Activated CD8-positive, alpha-beta memory T cell treated with anti-CD3 and anti-CD28 coated beads for 36 hours (primary cell): ENCODE measurements at places on chromosomes 3 and 15. TPM values are rescaled to one million over a fixed set of nuclear protein-coding genes. Genes with fewer than 3 reads are reported as not detected.

Gene GALNT15
- total RNA-seq = not detected

Gene SIDT1
- 14.2 TPM for total RNA-seq

Gene ST8SIA2
- not detected for total RNA-seq

Gene SYNM
- 1.2 TPM for total RNA-seq

Gene CD200R1
- 2.6 TPM for total RNA-seq

Gene AGBL1
- not detected for total RNA-seq

Gene MB21D2
- total RNA-seq = 0.95 TPM

Gene SKOR1
- 0.06 TPM for total RNA-seq

Gene SEC11A
- 126 TPM for total RNA-seq

Gene CHRD
- not detected for total RNA-seq

Gene AADAC
- total RNA-seq = not detected

Gene SAMD7
- not detected for total RNA-seq

Gene GOLGA6D
- not detected for total RNA-seq

Gene NPAP1
- not detected for total RNA-seq

Gene RLBP1
- not detected for total RNA-seq

Gene GOLGA8H
- 0.15 TPM for total RNA-seq

Gene SAMMSON
- total RNA-seq = not detected

Gene GP5
- 0.08 TPM for total RNA-seq

Gene HCN4
- not detected for total RNA-seq

Gene SPATA12
- total RNA-seq = not detected

Gene PLSCR4
- total RNA-seq = not detected

Gene HGD
- total RNA-seq = 0.23 TPM
